Cortex of kidney (tissue), 1 donor: ENCODE measurements at places on chromosomes 13 and 19.

GRCh38 chr13:113730258-113730691, 28.8 kb upstream of the TMEM255B start:
- no peak for DNase-seq

DNA sequence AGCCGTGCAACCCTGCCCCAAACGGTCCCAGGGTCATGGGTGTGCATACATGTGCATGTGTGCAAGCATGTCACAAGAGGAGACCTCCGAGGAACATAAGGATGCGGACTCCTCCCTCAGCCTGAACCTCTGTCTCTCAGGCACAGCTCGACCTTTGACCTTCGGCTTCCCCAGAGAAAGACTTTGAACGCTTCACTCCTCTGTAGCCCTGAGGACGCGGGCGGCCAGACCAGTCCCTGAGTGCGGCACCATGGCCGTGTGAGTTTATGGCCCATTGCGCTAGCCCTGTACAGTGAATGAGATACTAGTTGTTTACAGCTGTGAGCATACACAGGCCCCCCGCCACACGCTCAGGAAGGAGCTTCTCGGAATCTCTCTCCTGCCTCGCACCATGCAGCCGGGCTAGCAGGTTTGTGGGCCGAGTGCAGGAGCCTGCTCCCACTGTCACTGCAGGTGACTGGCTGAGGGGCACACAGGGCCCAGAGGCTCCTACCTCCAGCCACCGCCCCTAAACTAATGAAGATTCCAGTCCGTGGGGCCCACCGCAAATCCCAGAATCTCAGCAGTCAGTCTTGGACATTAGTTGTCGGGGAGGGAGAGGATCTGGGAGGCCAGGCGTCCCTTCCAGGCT, 10.8 kb downstream of the RASA3 start:
- DNase-seq = no peak

GRCh38 chr19:56142087-56142787, 1.1 kb downstream of the ZNF444 start:
- DNase-seq = no peak

DNA sequence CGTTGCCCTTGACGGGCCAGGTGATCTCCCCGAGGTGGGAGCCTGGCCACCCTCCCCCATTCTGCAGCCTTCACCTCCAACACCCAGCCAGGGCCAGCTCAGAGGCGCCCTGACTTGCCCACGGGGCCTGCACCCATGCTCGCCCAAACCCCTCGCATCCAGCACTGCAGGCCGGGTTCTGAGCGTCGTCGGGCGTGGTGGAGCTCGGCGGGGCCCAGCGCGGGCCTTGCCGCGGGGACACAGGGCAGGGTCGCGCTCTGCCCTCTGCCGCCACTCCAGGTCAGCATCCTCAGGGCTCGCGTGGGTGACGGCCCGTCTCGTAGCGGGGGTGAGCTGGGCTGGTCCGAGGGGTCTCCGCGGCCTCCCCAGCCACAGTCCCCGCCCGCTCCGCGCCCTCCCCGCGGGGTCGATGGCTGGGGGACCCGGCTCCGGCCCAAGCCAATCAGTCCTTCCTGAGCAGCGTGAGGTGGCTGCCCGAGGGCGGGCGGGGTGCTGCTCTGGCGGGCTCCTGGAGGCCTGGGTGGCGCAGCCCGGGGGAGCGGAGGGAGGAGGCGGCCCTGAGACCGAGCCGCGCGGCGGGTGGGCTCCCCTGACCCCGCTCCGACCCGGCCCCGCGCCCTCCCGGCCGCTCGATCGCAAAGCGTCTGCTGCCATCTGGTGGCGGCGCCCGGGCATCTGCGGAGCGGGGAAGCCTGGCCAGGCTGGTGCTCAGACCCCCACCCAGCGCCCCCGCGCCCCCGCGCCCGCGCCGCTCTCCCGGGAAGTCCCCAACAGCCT, 61.4 kb downstream of the CCNE1 start:
- DNase-seq = no peak

GRCh38 chr13:99093997-99094396, 106.7 kb upstream of the UBAC2 start:
- no peak for DNase-seq

- no peak for DNase-seq
These were observed 18.2 kb downstream of the RBM26 start for GRCh38 chr13:79387853-79388252.

DNA sequence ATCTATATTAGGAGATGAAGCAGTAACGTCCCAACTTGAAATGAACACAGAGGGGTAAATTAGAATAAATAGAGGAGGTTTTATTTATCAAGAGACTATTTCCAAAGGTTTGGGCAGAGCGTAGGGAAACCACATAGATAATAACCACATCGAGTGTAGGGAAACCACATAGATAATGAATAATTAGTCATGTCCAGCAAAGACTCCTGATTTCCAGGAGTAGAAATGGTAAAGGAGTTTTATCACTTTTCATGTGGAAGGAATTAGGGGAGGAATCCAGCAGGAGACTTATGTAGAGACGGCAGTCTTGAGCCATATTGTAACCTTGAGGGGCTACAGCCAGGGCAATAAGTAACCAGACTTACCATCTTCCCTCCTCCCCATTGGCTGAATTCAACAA, 136.3 kb upstream of the CSNK1A1L start:
- DNase-seq = no peak

DNA sequence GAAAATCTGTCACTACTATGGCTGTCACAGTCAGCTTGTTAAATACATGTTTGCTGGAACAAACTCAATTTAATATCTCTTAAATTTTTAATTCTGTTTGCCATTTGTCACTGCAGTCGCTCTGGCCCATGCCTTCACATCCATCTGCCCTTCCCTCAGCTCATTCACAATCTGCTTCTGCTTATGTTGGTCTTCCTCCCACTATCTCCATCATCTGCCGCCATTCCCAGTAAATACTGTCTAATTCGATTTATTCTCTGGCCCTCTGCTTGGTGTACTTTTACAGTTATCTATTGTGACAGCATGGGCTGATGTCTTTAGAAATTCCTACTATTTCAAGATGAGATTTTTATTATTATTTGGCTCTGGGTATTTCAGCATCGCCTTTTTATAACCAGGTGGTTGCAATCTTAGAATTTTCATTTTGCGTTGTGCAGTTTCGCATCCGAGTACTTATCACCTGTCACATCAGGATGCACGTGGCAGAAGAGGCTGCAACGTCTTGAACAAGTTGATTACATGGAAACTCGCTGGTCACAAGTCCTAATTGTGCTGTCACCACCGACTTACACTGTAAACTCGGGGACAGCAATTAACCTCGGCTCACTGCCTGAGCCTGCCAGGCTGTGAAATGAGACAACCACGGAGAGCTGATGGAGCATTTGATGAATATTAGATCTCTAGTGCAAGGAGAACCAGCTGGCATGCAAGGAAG, 158.4 kb downstream of the MYO16 start:
- DNase-seq = no peak

DNA sequence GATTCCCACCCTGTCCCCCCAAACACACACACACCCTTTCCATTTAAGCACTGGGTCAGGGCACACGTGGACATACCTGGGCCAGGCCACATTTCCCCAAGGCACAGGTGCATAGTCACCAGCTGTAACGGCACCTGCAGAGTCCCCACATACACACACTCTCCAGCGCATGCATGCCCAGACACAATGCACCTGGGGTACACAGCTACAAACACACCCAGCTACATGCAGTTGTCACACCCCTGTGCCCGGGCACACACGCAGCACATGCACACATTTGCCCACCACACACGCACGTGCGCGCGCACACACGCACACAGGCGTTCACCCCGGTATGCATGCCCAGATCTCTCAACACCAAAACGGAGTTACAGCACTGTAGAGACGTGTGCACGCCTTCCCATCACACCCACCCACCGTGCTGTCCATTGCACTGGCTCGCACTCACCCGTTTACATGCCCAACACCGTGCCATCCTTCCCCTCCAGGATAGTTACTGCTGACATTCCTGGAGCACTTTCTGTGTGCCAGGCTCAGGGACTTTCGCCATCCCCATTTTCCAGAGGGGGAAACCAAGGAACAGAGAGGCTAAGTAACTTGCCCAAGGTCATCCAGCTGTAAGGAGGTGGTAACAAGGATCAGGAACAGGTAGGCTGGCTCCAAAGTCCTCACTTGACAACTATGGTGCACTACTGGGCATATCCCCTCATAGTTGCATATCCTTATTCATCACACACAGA, 749 bp upstream of the SHANK1 start:
- DNase-seq = no peak

- no peak for DNase-seq
These were observed 32.8 kb upstream of the AKAP11 start for GRCh38 chr13:42239161-42239560.

- DNase-seq = no peak
These were observed 793 bp downstream of the LRFN1 start for GRCh38 chr19:39319892-39320248.

- DNase-seq = no peak
These were observed 493 bp upstream of the LHFPL6 start for GRCh38 chr13:39603424-39603947.

DNA sequence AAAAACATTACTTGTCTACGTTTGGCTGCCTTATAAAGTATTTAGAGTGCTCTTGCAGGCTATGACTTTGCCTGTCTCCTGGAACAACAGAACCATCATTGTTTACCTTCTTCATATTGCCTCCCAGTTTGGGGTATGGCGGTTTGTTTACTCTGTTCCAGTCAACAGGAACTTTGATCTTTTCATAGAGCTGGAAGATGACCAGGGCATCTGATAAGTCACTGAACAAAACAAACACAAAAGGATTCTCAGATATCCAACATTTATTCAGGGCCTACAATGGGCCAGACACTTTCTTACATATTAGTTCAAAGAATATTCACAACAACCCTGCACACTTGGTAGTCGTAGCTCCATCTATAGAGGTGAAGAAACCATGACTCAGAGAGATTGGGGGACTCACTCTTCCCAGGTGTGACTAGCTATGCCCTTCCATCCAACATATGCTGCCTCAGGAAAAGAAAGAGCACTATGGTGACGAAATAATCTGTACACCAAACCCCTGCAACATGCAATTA, 38.4 kb upstream of the CPB2 start:
- DNase-seq = no peak

- DNase-seq = no peak
These were observed 70.3 kb downstream of the DHRS12 start for GRCh38 chr13:51733374-51734298.

GRCh38 chr13:59700281-59700680, 463.4 kb downstream of the DIAPH3 start:
- no peak for DNase-seq

GRCh38 chr19:34962687-34963572, 1.1 kb downstream of the ZNF792 start:
- no peak for DNase-seq

- no peak for DNase-seq
These were observed 14.5 kb downstream of the MED25 start for GRCh38 chr19:49832556-49832955.

- no peak for DNase-seq
These were observed 36.0 kb downstream of the PBX4 start for GRCh38 chr19:19582471-19582870.

- no peak for DNase-seq
These were observed 23.7 kb downstream of the TPP2 start for GRCh38 chr13:102620516-102620915.

DNA sequence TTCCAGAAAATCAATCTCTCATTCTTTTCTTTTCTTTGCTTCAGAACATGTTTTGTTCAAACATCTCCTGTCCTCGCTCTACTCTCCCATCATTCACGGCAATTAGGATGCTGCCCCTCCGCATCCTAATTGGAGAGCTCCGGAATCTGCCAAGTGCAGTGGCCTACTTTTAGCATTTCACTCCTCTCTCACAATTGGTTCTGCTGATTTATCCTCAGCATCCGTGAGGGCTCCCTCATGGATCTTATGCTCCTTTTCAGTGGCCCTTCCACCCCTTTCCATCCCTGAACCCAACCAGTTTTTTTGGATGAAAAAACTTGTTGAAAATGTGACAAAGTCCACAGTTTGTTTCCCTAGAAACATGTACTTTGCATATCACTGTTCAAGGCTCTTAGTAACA, 22.4 kb downstream of the AMER2 start:
- DNase-seq = no peak
